ENCODE measurements at places on chromosomes 1 and 21.

DNA sequence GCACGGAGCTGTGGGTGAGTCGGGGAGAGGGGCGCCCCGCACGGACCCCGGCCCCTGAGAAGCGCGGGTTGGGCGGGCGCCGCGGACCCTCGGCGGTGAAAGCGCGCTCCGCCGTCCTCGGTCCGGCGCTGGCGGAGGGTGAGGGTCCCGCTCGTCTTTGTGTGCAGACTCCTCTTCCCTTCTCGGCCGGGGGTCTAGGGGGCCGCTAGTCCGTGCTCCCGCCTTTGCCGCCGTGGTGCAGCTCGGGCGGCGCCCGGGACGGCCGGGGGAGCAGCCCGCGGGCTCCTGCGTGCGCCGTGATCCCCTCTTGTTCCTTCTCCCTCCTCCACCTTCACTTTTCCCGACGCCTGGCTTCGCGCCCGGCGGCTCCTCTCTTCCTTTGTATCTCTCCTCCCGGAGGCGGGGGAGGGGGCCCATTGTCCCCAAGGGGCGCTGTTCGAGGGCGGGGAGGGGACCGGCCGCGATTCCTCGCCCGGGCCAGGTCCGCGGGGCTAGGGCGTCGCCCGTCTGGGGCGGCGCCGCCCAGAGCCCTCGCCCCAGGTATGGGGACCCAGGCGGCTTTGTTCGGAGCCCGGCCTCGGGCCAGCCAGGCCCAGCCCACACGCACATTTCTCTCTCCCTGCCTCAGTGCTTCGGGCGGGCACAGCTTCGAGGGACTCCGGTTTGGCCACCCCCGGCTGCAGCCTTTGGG, 519 bp downstream of the FNBP1L start:
- no peak for DNase-seq

DNA sequence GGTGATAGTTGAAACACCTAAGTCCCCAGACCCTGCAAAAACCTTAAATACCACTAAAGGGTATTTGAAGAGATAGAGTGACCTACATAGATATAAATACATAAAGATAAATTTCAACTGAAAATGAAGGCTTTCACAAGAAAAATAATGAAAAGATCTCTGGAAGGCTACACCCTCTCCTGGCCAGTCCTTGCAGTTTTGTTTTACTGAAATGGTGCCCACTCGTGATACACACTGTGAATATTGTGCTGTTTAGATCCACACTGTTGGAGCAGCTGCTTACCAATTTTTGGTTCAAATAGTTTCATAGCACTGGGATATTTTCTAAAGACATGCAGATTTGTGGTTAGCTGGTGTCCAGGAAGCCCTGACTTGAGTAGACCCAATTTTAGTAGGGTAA, 31.5 kb upstream of the RNF187 start:
- DNase-seq = no peak

DNA sequence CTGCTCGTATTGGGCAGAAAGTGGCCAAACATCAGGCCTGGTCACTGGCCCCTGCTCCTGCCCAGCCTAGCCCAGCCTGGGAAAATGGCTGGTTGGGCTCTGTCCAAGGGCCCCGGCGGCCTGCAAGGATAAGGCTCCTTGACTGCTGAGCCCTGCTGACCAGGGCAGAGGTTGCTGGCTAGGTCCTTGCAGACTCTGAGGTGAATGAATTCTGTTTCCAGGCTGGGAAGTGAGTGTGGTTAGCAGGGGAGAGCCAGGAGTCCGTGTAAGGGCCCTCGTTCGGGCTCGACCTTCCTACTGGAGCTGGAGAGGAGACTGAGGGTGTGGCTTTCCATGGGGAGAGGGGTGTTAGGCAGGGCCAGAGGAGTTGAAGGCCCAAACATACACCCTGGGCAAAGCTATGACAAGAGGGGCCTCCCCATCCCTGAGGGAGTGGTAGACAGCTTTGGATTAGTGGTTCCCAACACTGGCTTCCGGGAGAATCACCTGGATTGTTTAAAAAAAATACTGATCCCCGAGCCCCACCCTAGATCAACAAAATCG, 20.6 kb downstream of the CSF1 start:
- DNase-seq = no peak

- DNase-seq = no peak
These were observed 8.0 kb downstream of the PDXK start for GRCh38 chr21:43726686-43727518.

GRCh38 chr1:114021665-114022099, 42.4 kb downstream of the OLFML3 start:
- DNase-seq = no peak
